ENCODE measurements at places on chromosomes 5 and 9.

- DNase-seq = no peak
Measured at GRCh38 chr9:15101095-15101494, 190.9 kb upstream of the FREM1 start.

- DNase-seq = no peak
Measured at GRCh38 chr9:133125941-133126696, 5.1 kb upstream of the RALGDS start.

DNA sequence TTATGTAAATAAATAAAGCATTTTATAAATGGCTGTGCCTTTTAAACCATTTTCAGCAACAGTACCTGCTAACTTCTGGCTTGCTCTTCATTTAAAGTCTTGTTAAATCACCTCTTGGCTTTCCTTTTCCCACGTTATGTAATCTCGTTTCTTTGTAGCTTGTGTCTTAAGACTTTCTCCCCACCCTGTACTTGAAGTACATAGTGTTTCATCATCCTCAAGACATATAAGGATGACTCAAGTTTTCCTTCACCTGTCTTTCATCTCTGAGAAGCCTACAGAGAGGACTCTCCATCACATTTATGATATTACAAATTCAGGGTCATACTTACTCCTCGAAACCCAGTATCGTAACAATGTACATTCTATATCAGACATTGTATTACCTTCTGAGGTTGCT lies 33.9 kb downstream of the PRELID2 start:
- DNase-seq = no peak

- DNase-seq = no peak
Measured at GRCh38 chr5:31084871-31085270, 108.6 kb upstream of the CDH6 start.
